Activated CD8-positive, alpha-beta memory T cell treated with anti-CD3 and anti-CD28 coated beads for 1 hour (primary cell): ENCODE measurements at places on chromosomes 7 and 10.

GRCh38 chr10:71736570-71736952, 17.0 kb upstream of the C10orf105 start:
- DNase-seq: no peak

GRCh38 chr10:88705958-88706357, at the start of gene LIPK:
TSS of gene LIPK (plus strand) at chr10:88706249. CDS start at chr10:88724544, 18,295 bp downstream.
- no peak for DNase-seq

- no peak for DNase-seq
Measured at GRCh38 chr7:129840757-129841156, 112.0 kb downstream of the UBE2H start.

GRCh38 chr7:34175837-34176236, 270.5 kb downstream of the BMPER start:
- DNase-seq: no peak

DNA sequence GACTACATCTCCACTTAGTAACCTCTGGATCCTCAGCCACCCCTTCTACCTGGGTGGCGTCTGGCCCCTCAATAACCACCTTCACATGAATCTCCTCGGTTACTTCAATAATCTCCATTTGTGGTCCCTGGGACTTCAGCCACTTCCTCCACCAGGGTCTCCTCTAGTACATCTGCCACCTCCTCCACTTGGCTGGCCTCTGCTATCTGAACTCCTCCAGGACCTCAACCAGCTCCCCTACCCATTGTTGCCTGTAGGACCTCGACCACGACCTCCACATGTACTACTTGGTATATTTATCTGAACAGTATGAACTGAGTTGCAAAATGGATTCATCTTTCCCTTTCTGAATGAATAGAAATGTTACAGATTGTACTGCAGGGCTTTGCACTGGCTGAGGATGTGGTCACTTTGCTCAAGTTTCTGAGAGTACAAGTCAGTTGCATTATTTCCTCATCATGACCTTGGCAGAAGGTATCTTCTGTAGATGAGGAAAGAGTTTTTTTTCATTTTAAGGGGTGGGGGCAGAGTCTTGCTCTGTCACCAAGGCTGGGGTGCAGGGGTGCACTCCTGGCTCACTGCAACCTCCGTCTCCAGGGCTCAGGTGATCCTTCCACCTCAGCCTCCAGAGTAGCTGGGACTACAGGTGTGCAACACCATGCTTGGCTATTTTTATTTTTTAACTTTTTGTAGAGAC, 36.0 kb downstream of the MAT1A start:
- no peak for DNase-seq

DNA sequence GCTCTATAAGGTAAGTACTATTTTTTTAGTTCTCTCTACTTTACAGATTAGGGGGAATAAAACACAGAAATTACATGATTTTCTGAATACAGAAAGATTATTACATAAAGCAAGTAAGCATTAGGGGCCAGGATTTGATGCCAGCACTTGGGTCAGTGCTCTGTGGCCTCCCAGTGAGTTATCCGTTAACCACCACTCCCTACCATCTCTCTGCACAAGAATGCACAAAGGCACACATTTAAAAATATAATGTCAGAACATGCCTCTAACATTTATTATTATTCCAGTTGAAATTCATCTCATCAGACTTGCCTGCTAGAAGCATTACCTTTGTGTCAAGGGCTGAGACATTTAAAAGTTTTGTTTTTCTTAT, 59.0 kb downstream of the MET start:
- DNase-seq: no peak

GRCh38 chr10:64159910-64160872, 639.0 kb downstream of the REEP3 start:
- DNase-seq: no peak

- no peak for DNase-seq
Measured at GRCh38 chr7:31095286-31096197, 43.4 kb downstream of the ADCYAP1R1 start.

- DNase-seq: no peak
Measured at GRCh38 chr10:110818311-110819256, 53.1 kb upstream of the PDCD4 start.

DNA sequence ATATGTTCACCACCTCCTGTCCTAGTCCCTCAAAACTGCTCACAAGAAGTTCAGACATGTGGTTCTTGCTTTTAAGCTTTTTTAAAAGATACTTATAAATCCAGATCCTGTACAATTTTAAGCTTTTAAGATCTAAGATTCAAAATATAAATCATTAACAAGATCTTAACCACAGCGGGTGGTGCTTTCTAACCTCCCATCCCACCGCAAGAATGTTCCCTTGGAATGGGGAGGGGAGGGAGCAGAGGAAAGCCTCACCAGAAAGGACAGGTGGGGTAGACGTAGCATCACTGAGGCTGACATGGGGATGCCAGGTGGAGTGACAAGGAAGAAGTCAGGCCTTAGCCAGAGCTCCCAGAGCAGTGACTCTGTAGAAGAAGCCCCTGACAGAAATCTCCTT, 133.5 kb downstream of the C1GALT1 start:
- no peak for DNase-seq

DNA sequence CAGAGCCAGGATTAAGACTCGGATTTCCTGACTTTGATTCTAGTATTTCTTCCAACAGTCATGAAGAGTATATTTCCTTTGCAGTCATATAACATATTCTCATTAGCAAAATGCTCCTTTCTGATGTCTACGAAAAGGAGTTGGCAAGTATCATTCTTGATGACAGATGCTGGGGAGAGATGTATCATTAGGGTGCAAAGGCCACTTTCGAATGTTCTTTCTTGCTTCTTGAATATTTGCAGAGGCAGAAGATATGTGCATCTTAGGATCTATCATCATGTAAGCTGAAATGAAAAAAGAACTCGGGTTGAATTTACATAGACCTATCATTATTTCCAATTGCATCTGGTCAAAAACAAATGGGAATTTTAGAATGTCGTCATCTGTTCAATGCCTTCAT, 294.4 kb downstream of the BAMBI start:
- no peak for DNase-seq

DNA sequence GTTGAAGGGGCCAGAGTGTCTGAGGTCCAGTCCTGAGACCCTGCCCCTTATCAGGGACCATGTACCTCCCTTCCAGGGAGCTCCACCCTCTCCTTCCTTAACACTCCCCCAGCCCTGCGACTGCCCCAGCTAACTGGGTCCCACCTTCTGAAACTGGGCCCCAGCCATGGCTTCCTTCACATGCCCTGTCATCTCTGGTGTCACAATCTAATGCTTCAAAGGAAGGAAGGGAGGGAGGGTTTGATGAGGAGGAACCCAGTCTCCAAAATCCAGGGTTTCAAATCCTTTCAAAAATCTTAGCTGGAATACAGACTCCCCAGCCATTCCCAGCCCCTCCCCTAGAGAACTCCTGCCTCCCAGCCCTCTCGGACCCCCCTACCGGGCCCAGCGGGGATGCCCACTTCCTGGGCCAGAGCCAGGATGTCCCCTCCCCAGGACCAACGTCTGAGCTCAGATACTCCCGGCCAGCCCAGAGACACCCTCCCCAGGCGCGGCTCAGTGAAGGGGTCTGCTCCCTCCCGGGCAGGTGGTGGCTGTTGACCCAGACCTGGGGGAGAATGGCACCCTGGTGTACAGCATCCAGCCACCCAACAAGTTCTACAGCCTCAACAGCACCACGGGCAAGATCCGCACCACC, 18.0 kb downstream of the C10orf105 start:
- DNase-seq: no peak

DNA sequence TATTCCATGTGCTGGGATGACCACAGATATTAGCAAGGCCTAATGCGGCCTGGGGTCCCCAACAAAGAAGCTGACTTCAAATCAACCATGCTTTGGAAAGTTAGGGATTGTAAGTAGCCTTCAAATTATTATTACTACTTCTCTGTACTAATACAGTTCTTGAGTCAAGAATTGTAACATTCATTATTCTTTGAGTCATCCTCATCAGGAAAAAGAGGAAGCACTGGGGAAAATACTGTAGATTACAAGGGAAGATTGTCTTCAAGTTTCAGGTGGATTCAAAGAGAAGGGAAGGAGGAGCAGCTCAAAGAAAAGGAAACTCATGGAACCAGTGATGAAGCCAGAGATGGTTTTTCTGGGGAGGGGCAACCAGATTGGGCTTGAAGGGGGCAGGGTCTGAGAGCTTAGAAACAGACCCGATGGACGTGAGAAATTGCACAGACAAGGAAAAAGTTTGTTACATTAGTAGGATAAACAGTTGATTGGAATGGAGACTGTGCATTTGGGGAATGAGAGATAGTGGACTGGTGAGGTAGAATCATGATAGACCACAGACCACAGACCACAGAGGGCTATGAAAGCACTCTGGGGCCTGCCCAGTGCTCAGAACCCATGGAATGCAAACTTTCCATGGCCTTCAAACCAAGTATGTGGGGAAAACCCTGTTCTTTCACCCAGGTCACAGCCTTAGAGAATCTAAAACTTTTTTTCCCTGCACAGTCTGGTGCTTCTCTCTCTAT, 209.9 kb downstream of the ZNF365 start:
- DNase-seq: no peak

- no peak for DNase-seq
Measured at GRCh38 chr7:140042386-140042670, 20.4 kb downstream of the PARP12 start.

GRCh38 chr7:25845464-25845863, 306.5 kb upstream of the NFE2L3 start:
- DNase-seq: no peak

DNA sequence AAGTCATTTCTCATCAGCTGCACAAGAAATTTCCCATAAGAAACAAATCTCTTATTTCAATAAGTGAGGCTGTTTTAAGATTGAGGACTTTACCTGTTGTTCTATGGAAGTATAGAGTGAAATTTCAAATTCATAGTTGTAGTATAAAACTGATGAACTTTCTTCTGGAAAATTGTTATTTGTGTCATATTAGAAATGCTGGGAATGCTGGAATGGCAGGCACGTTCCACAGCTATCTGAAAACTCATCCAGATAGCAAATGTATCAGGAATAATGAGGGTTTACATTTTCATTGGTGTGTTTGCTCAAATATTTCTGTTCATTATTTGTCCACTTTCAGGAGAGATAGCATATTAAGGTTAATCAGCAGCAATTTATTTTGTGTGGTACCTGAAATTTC, 40.8 kb downstream of the CPED1 start:
- DNase-seq: no peak

- no peak for DNase-seq
Measured at GRCh38 chr10:9253121-9253520, 1198.6 kb downstream of the GATA3 start.

DNA sequence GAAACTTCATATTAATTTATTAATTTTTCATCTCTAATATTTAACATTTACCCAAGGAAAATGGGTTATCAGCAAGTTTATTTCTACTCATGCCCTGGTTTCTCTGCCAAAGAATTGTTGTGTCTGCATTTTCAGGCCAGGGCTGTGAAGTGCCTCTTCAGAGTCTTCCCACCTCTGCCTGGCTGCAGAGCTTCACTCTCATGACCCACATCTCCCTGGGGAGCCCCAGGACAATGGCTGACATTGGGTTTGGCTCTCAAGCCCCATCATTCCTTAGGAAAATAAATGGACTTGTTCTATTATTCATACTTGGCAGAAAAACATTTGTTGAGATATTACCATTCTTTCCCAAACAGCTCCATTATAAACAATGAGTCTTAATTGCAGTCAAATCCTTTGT, 30.3 kb downstream of the CACNA2D1 start:
- no peak for DNase-seq

GRCh38 chr7:17275749-17276671, 22.4 kb upstream of the AHR start:
- no peak for DNase-seq

DNA sequence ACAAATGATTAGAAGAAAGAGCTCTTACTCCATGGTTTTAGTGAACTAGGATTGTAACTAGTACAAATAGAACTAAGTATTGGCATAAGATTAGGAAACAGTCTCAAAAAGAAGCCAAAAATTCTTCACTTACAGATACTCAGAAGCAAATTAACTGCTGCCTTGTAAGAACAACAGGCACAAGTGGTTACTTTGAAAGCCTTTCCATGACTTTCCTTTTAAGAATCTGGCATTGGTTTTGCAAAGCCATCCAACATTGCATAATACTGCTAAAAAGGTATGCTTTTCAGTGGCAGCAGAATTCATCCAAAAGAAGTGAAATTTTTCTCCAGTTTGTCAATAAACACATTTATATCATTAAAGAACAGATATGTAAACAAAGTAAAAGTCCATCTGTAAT, 126.8 kb upstream of the ODAD2 start:
- DNase-seq: no peak

- DNase-seq: no peak
Measured at GRCh38 chr7:94049615-94050014, 45.5 kb upstream of the BET1 start.

GRCh38 chr10:33478089-33478674, 143.7 kb upstream of the NRP1 start:
- no peak for DNase-seq

DNA sequence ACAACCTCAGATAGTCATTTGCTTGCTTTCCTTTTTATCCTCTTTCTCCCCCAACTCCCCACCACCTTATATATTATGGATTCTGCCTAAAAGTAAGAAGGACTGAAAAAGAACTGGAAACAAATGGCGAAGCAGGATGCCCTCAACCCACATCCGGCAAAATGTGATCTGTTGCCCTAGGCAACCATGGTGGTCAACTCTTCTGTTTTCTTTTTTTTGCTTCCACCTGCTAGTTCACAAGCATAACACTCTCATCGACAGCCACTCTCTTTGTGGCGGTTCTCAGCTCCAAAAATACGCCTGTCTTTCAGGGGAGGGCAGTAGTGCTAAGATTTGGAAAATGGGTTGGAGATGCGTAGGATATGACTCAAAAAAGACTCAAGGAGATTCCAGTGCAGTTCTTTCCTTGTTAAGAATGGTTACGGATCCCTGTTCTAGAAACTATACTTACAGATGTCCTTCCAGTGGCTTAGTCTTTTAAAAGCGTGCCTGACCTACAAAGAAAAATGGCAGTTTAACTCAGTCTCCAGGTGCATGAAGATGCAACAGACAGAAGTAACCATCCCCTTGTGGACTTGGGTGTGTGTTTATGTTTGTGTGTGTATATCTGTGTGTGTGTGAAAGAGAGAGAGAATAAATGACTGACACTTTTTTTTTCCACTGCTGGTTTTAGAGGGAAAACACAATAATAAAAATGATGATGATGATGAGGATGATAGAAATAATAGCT, 10.7 kb downstream of the APBB1IP start:
- DNase-seq: peak; percentile 27

GRCh38 chr7:105450177-105450861, 61.6 kb upstream of the SRPK2 start:
- DNase-seq: no peak

- no peak for DNase-seq
Measured at GRCh38 chr7:3888096-3888495, 587.0 kb downstream of the SDK1 start.

- DNase-seq: no peak
Measured at GRCh38 chr10:133235265-133235855, 2.3 kb upstream of the VENTX start.

DNA sequence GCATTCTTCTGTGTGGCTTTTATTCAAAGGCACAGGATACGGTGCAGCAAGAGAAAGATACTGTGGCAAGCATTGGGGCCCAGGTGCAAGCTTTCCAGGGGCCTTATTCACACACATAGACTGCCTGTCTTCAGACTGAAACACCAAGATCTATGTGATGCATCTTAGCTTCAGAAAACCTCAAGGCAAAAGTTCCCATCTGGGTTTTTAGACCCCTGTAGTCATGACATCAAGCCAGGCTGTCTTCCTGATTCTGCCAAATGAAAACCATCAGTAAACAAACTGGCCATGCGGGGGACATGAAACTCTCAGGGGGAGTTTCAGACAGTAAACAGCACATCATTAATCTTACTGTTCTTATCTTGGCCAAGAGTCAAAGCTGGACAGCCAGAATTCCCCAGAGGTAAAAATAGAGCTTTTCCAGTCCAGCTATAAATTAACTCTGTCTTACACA, 9.8 kb downstream of the AGBL3 start:
- no peak for DNase-seq

- no peak for DNase-seq
Measured at GRCh38 chr10:29411666-29412315, 122.9 kb downstream of the LYZL1 start.
